NT2/D1 (cell line): ENCODE measurements at places on chromosomes 12 and 14.

DNA sequence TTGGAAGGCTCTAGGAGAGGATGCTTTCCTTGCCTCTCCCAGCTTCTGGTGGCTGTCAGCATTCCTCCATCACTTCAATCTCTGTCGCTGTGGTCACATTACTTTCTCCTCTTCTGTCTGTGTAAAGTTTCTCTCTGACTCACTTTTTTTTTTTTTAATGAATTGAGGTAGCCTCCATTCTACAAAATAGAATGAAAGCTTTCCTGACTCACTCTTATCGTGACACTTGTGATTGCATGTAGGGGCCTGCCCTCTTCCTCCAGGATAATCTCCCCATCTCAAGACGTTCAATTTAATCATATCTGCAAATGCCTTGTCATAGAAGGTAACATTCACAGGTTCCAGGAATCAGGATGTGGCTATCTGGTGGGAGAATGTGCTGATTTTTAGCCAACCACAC lies 153.5 kb upstream of the HMGA2 start:
- no peak for DNase-seq

GRCh38 chr12:49675137-49675536 lies 32.1 kb downstream of the FMNL3 start:
- DNase-seq: no peak

DNA sequence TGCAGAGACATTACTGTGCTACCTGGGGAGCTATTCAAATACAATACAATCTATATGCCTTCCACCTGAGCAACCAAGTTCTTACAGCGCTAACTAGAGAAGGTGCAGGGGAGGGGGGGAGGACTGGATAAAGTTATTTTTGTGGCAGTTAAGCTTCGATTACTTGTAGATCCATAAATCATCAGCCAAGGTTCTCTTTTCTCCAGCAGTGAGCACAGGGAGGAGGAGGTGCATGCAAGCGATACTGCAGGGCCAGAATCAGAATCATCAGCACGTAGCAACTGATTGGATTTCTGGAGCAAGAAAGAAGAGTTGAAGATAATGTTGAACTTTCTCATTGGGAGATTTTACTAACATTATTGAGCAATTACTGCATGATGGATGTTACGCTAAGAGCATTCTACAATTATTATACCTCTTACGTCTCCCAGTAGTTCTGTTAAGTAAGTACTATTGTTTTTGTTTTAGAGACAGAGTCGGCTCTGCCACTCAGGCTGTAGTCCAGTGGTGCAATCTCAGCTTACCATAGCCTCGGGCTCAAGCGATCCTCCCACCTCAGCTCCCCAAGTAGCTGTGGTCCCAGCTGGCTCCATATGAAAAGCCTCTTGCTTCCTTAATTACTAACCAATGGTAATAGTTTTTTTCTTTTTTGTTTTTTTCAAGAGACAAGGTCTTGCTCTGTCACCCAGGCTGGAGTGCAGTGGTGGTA lies 74.6 kb upstream of the EEA1 start:
- DNase-seq: no peak

GRCh38 chr12:47303207-47303606 lies 223.4 kb upstream of the AMIGO2 start:
- DNase-seq: no peak

DNA sequence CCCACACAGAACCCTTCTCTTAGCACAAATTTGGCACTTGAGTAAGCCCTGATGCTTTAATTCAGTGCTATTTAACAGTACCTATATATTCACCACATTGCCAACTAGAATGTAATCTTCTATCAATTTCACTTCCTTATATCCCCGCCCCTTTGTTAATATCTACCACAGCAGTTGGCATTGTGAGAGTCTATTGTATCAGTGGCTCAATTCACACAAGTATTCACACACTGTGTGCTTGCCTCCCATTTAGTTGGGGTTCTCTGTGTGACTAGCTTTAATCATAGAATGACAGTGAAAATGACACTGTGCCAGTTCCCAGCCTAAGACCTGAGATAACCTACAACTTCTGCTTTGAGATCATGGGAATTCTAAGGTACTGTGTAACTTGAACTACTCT lies 103.1 kb downstream of the SEC23A start:
- DNase-seq: no peak

DNA sequence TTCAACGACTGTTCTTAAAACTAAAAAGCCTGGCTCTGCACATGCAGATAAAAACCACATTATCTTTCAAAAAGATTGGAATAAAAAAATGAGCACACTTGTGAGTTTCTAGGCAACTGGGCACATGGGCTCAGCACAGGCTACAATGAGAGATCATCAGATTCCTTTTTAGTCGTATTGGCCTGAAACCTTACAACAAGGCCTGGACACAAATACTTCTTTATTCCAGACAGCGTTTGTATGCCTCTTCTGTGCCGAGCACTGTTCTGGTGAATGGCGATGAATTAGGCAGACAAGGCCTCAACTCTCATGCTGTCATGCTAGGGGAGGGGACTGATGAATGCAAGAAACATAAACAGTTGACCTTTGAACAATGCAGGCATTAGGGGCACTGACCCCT lies 463.0 kb downstream of the AACS start:
- no peak for DNase-seq
